ENCODE measurements at places on chromosomes 16 and 17.

DNA sequence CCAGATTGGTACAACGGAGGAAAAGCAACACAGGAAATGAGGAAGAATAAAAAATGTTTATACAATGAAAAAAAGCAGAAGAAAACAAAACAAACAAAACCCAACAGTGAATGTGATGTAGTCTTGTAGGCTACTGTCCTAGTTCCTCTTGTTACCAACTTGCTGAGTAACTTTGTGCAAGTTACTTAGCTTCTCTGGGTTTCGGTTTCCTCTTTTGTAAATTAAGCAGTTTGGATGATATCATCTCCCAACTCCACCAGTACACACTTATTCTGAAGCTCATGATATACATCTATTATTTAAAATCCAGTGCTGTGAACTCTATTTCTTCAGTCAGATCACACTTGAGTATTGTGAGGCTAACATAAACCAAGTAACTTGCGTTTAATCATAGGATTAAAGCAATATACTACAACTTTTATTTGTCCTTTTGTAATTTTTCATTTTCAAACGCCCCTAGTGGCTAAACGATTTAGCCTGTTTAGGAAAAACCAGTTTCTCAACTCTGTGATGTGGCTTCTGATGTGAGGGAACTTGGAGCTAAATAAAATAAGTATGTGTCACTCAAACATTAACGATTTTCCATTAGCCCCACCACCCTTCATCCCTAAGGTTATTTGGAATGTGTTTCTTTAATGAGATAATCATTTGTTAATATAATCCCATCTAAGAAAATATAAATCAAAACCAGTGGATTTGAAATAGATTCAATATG is 1.4 kb upstream of the UNK start:
- peak; percentile 60 for DNase-seq

GRCh38 chr17:2724784-2725164 is 13.2 kb upstream of the CLUH start:
- DNase-seq, result no peak

DNA sequence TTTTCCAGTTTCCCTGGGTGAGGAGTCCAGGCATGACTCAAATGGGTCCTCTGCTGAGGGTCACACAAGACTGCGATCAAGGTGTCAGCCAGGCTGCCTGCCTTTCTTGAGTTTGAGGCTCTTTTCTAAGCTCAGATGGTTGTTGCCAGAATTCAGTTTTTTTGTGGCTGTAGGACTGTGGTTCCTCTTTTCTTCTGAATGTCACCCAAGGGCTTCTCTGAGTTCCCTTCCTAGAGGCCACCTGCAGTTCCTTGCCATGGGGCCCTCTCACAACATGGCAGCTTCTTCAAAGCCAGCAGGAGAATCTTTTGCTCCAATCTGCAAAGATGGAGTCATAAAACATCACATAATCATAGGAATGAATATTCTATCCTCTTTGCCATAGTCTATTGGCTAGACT is 17.5 kb downstream of the LIMD2 start:
- DNase-seq, result no peak

DNA sequence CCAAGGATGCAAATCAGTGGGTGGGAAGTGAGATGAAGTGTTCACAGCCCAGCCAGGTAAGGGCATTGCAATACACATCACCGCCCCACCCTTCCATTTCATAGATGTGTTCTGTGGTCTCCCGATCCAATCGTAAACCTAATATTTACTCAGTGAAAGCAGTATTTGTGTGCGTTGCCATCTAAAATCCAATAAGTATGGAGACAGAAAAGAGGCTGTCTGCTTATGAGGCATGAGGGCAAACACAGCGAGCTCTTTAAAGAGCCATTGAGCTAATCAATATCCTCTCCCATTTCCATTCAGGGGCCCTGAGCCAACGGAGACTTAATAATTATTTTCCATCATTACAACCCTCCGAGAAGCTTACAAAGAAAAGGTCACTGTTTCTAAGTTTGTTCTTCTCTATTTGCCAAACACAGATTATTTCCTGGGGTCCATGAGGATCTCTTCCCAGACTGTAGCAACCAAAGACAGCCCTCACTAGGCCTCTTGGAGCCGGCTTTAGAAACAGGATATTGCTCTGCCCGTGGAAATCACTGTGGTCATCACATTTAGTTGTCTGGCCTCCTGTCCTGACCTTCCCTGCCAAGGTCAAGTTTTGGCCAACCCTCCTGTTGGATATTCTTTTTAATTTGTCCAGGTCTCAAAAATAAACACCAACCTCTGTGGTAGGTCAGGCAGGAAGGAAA is 120.1 kb downstream of the SLC39A11 start:
- DNase-seq, result no peak

GRCh38 chr16:69814561-69814960 is 52.4 kb downstream of the WWP2 start:
- no peak for DNase-seq

- peak; percentile 18 for DNase-seq
Observed at GRCh38 chr16:76639685-76640289, 362.6 kb downstream of the CNTNAP4 start.

- DNase-seq, result no peak
Observed at GRCh38 chr17:59399914-59400313, 68.5 kb downstream of the YPEL2 start.

DNA sequence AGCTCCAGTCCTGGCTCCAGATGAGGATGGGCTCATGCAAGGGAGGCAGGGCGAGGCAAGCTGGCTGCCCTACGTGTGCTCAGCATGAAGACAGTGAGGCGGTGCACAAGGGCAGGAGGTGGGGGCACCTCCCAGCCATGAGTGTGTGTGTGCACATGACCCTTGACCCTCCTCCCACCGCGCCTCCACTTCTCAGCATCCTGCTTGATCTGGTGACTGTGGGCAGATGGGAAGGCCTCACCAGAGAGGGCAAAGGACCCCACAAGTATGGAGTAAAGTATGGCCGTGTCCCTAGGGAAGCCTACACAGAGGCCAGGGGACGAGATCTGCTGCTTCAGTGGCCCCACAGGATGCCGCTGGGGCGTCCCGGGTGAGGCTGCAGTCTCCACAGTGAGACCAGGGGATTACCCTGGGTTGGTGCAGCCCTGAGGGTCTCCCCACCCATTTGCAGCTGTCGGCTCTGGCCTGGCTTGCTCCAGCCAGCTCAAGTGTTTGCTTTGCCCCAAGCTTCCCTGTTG is 7.9 kb upstream of the RNF222 start:
- DNase-seq, result no peak

GRCh38 chr17:65498816-65499215 is 62.6 kb downstream of the AXIN2 start:
- no peak for DNase-seq

DNA sequence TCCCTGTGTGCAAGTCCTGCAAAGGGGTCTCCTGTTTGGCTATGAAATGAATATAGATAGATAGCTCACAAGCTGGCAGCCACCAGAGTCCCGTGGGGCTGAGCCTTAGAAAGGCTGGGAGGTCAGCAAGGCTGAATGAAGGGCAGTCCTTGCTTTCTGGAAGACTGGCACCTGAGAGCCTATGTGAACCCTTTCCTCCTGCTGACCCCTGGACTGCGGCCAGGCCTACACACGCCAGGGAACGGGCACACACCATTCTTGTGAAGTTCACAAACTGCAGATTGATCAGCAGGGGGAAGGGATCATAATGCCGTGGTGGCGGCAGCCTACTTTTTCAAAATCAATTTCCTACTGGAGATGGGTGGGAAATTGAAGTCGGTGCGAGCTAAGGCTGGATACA is 985 bp upstream of the C17orf107 start:
- DNase-seq, result no peak

- no peak for DNase-seq
Observed at GRCh38 chr17:49252148-49252695, 21.6 kb upstream of the PHOSPHO1 start.

GRCh38 chr16:79776243-79776847 is 175.8 kb upstream of the MAF start:
- peak; percentile 53 for DNase-seq

GRCh38 chr16:77385481-77385880 is 49.4 kb downstream of the ADAMTS18 start:
- no peak for DNase-seq

DNA sequence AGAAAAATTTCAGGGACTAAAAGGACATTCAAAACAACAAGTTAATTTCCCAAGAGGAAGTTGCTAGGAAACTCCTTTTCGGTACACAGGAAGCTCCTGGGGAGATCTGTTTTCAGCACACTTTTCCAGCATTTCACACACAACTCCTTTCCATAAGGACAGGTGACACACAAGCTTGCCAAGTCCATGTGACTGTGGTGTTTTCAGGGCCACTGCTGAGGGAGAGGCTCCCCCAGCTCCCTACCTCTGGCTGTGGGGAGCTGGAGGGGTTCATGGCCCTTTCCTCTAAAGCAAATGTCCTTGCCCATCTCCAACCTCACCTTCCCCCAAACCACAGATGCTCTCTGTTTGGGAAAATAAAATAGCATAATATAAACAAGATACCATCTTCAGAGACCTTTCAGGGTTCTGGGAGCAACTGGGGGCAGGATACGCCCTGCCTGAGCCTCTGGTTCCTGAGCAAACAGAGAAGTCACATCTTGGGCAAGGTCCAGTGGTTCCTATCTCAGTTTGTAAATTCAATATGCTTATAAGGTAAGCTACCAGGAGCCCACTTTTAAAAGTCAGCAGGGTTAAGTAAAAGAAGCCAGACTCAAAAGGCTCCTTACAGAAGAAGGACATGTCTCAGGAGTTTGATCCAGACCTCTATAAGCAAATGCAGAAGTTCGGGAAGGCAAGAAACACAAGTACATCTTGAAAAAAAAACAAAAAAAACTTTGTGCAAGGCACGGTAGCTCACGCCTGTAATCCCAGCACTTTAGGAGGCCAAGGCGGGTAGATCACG is 3.0 kb downstream of the PDZD9 start:
- no peak for DNase-seq

DNA sequence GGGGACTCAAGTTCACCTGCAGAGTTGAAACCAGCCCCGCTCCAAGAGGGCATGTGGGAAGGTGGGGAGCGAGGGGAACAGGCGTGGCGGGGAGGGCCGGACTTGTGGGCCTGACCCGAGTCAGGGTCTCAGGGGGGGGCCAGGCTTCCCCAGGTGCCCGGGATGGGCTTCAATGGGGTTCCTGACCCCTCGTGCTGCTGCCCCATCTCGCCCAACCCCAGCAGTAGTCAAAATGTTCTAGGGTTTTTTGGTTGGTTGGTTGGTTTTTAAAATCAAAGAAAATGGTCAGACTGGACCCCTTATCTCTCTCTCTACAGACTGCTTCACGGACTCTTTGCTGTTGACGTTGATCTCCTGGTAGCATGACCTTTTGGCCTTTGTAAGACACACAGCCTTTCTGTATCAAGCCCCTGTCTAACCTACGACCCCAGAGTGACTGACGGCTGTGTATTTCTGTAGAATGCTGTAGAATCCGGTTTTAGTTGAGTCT is 69.5 kb downstream of the AMFR start:
- DNase-seq, result no peak

- DNase-seq, result no peak
Observed at GRCh38 chr17:44283344-44284023, 15.5 kb upstream of the SLC4A1 start.

DNA sequence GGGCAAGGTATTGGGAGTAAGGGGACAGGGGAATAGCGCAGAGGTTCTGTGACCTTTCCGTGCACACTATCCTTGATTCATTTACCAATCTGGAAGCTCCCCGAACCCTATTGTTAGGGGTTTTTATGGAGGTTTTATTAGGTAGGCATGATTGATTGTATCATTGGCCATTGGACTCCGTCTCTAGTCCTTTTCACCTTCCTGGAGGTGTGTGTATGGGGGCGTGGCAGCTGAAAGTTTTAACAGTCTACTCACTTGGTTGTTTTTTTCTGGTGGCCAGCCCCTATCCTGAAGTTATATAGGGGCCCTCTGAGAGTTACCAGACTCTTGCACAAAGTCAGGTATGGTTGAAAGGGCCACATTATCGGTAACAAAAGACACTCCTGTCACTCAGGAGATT is 23.0 kb downstream of the MAP2K4 start:
- no peak for DNase-seq

DNA sequence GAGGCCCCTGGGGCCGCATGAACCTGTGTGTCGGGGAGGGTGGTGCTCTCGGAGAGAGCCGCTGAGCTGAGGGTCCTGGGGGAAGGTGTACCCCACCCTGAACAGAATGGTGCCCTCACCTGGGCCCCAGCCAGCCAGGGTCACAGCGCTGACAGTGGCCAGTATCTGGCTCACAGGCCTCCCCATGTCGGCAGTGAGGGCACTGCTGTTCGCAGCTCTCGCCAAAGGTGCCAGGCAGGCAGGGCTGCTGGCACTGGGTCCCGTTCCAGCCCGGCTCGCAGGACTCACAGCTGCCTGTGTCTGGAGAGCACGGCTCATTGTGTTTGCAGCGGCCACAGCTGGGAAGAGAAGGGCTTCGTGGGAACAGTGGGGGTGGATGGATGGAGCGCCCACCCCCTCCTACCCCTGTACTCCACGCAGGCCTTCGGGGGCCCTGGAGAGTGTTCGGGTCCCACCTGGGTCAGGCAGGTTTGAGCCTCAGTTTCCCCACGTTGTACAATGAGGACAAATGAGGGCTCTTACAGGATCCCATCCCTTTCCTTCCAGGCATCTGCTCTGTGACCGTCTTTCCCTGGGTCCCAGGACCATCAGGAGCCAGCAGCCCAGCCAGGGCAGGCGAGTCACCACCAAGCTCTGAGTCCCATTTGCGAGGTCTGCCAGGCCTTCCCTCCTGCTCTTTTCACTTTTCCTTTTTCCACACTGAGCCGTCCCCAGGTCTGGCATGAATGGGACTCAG is 5.0 kb downstream of the SCARF1 start:
- DNase-seq, result no peak

DNA sequence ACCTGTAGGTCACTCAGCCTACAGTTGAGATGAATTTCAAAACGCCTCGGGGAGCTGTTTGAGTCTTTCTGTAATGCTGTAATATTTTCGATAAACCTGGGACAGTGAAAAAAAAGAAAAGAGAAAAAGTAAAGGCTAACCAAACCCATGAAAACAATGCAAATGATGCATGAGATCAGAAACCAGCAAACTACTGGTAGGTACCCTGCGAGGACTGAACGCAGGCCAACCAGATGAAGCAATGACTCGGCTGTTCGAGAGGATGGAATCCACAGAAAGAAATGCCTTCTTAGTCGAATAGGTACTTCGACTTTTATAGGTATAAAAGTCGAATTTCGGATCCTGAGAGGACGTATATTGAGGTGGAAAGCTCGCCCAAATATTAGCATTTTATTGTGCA is 509 bp upstream of the ATAD5 start:
- DNase-seq, result peak; percentile 20

DNA sequence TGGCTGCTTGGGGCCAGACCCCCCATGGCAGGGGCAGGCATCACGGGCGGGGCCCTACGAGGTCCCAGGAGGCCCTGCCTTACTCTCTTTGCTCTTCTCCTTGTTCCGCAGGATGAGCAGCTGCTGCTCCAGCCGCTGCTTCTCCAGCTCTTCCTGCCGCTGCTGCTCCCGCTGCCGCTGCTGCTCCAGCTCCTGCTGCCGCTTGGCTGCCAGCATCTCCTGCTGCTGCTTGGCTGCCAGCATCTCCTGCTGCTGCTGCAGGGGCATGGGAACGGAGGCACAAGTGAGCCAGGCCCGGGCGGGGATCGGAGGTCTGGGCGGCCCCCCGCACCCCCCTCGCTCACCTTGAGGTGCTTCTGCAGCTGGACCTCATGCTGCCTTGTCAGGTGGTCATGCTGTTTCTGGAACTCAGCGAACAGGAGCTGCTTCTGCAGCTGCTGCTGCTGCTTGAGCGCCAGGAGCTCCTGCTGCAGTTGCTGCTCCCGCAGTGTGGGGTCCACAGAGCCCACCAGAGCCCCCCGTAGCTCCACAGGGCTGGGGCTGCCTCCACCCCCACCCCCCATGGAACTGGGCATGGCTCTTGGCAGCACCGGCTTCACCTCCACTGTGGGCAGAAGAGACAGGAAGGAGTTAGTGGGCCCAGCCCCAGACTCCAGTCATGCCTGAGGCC is 22.8 kb downstream of the G6PC3 start:
- DNase-seq, result no peak

- DNase-seq, result peak; percentile 25
Observed at GRCh38 chr17:64412944-64413381, 22.3 kb upstream of the PECAM1 start.

All from fibroblast of upper back skin (primary cell).